ENCODE measurements at places on chromosomes 4 and X.
A peak's percentile ranks its signal among the peaks of the same experiment; 100 is the strongest.

DNA sequence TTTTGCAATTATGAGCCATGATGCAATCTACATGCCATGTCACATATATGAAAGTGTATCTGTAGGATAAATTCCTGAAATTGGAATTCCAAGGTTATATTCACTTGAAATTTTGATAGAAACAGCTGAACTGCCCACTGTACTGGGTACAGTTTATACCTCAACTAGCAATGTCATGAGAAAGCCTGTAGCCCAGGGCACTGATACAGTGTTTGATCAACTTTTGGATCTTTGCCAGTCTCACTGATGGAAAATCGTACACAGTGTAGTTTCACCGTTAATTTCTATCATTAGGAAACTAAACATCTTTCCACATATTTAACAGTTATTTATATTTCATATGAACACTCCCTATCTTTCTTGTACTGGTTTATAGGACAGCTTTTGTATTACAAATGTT lies 34.2 kb downstream of the TAPT1 start:
- no peaks in the 10 kb centered on the region for H3K27me3 ChIP-seq
- no peaks in the 10 kb centered on the region for H3K36me3 ChIP-seq
- no peak for DNase-seq
- H3K27ac ChIP-seq, result no peak overlapping the region

DNA sequence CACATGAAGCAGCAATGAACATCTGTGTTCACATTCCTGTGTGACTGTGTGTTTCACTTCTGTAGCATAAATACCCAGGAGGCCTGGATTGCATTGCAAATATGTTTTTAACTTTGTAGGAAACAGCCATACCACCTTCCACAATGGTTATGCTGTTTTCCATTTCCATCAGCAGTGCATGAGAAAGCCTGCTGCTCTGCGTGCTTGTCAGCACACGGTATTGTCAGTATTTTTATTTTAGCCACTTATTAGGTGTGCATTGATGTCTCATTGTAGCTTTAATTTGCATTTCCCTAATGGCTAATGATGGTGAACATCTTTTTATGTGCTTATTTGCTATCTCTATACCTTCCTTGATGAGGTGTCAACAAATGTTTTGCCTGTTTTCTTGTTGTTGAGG lies 355.9 kb downstream of the TRIML1 start:
- no peaks in the 10 kb centered on the region for H3K27me3 ChIP-seq
- no peak overlapping the region for H3K27ac ChIP-seq
- no peaks in the 10 kb centered on the region for H3K4me1 ChIP-seq
- DNase-seq, result no peak

DNA sequence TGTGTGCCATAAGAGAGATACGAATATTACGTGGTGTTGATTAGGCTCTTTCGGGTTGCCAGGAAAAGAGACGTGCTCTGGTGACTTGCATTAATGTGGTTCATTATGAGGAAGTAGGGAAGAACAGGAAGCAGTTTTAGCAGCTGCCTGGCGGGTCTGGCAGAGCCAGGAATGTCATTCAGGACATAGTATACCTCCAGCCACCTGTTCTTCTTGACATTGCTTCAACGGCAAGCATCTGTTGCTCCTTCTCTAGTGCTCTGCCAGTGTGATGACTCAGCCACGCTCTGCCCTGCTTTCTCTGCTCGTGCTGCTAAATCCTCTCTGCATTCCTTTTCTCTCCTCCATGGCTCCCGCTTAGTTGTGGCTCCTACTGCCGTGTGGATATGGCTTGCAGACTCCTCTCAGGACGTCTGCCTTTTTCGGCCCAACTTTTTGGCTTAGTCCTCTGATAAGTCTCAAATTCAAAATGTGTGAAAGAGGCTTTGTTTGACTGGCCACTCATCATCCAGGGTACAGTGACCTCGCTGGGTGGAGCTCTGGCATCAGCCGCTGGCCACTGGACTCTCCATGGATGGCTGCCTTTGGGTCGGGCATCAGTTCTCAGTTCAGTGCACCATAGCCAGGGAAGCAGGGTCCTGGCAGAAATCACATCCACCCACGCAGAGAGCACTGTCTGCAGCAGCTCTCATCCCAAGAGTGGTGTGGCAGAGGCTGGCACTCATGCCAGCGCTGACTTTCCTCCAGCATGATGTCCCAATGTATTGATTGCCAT lies 89.3 kb upstream of the KLF3 start:
- no peaks in the 10 kb centered on the region for H3K4me1 ChIP-seq
- no peak for DNase-seq

DNA sequence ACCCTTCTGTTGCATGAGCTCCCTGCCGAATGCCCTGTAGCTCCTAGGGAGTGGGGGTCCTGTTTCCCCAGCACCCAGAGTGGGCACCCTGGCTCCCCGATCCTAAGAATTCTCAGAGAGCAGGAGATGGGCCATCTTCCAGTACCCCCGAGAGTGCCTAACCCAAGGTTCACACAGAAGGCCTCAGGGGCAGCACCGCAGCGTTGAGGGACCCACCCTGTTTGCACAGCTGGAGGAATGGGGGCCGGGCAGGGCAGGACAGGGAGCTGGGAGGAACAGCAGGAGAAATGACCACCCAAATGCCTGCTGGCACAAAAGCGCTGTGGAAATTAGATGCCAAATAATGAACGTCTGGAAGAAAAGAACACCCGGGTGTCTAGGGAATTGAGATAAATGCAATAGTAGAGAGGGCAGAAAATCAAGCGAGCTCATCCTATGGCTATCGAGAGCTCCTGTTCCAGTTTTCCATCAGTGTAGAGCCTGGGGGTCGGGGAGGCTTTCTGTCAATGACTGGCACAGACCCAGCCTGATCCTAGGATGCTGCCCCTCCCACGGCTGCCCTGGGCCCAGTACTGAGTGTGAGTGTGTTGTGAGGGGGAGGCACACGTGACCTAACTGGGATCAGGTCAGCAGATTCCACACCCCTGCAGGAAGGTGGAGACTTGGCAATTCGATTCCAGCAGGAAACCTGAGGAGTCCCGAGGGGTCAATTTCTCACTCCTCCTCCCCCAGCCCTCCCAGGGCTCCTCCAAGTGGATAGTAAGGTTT lies 25.7 kb downstream of the SEPTIN6 start:
- H3K36me3 ChIP-seq, result no peaks in the 10 kb centered on the region
- H3K27ac ChIP-seq, result no peak overlapping the region
- H3K4me1 ChIP-seq, result no peaks in the 10 kb centered on the region
- no peak overlapping the region for H3K4me3 ChIP-seq
- H3K27me3 ChIP-seq, result no peaks in the 10 kb centered on the region

DNA sequence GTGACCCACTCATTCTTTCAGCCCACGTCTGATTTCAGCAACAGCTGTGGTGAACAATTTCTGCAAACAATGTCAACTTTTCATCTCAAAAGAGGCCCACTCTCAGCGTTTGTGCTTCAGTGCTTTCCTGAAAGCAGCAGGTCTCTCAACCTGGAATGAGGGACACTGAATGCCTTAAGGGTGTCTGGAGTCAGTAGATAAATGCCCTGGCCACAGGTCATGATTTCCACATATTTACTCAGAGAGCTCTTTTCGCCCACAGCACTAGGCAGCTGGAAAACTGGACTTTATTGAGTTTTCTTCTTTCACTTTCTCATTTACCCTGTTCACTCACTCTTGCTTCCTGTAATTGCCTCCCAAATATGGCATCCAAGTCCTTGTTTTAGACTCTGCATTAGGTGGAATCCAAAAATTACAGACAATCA lies 52.8 kb downstream of the NPFFR2 start:
- peak; percentile 7 for DNase-seq
- no peak overlapping the region for H3K4me3 ChIP-seq
- H3K36me3 ChIP-seq, result no peaks in the 10 kb centered on the region

- no peaks in the 10 kb centered on the region for H3K36me3 ChIP-seq
- H3K4me1 ChIP-seq, result no peaks in the 10 kb centered on the region
- no peaks in the 10 kb centered on the region for H3K27me3 ChIP-seq
- H3K4me3 ChIP-seq, result no peak overlapping the region
Measured at GRCh38 chr4:111985426-111985825, 159.8 kb upstream of the FAM241A start.

DNA sequence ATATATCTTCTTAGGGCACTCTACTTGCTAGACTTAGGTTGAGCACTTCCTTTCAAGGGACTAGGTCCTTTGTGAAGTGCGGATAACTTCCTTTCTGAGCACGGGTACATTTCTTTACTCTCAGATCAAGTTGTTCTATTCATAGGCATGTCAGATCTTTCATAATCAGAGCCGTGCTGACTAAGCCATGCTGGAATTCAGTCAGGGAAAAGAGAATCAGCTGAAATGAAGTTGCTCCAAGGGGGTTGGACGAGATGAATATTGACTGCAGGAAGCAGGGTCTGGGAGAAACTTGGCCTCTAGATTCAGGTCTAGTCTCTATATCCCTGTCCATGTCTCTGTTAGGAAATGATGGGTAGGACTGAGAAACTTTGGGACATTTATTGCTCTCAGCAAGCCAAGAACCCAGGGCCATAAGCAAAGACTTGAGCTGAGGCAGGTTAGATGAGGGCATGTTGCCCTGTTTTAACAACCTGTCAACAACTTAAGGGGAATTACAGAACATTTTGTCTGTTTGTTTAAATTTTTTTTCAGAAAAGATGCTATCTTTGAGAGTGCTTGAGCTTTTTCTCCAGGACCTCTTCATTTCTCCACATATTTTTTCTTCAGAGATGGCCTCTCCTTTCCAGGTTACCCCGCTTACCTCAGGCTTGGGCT lies 28.3 kb downstream of the AREG start:
- no peak overlapping the region for H3K27ac ChIP-seq
- peaks cover 18% of the 10 kb centered on the region for H3K4me1 ChIP-seq
- H3K36me3 ChIP-seq, result no peaks in the 10 kb centered on the region
- H3K27me3 ChIP-seq, result no peaks in the 10 kb centered on the region

- peaks cover 30% of the 10 kb centered on the region for H3K4me1 ChIP-seq
- H3K27ac ChIP-seq, result no peak overlapping the region
- no peak for DNase-seq
Measured at GRCh38 chr4:142379277-142380051, 466.6 kb downstream of the INPP4B start.

- no peaks in the 10 kb centered on the region for H3K4me1 ChIP-seq
- no peaks in the 10 kb centered on the region for H3K27me3 ChIP-seq
- no peak overlapping the region for H3K4me3 ChIP-seq
- no peak overlapping the region for H3K27ac ChIP-seq
- no peak for DNase-seq
Measured at GRCh38 chrX:112571388-112571787, 108.3 kb downstream of the LHFPL1 start.

DNA sequence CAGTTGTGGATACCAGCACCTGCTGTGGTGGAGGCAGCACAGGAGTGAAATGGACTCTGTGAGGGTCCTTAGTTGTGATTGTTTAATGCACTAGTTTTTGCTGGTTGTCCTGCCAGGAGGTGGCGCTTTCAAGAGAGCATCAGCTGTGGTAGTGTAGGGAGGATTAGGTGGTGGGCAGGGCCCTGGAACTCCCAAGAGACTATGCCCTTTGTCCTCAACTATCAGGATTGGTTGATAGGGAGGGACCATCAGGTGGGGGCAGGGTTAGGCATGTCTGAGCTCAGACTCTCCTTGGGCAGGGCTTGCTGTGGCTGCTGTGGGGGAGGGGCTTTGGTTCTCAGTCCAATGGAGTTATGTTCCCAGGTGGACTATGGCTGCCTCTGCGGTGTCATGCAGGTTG lies 121.9 kb downstream of the RRAGB start:
- H3K4me1 ChIP-seq, result peaks cover 8% of the 10 kb centered on the region
- H3K27me3 ChIP-seq, result no peaks in the 10 kb centered on the region
- H3K36me3 ChIP-seq, result no peaks in the 10 kb centered on the region
- peak; percentile 45 for DNase-seq
